ENCODE measurements at places on chromosomes 4 and X.

GRCh38 chr4:55663145-55663544 is 27.0 kb upstream of the NMU start:
- no peak for DNase-seq

- no peak for DNase-seq
Observed at GRCh38 chrX:66043584-66043983, 3.7 kb upstream of the VSIG4 start.

DNA sequence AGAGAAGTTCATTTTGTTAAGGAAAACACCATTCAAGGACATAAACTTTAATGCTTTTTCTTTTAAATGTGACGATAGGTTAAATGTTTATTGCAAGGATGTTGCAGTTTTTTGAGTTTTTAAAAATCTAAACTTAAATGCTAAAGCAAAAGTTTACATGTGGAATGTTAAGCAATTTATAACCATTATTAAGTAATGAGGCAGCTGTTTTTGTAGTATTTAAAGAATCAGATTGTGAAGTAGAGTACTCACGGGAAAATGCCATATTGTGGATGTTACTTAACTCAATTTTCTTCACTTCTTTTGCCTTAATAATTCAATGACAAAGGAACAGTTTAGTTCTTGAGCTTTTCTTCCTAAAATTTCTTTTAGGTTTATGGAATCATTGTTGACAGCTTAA is 43.5 kb downstream of the UBE2K start:
- DNase-seq: no peak

GRCh38 chrX:1442016-1442665 is 10.6 kb downstream of the ASMTL start:
- no peak for DNase-seq

DNA sequence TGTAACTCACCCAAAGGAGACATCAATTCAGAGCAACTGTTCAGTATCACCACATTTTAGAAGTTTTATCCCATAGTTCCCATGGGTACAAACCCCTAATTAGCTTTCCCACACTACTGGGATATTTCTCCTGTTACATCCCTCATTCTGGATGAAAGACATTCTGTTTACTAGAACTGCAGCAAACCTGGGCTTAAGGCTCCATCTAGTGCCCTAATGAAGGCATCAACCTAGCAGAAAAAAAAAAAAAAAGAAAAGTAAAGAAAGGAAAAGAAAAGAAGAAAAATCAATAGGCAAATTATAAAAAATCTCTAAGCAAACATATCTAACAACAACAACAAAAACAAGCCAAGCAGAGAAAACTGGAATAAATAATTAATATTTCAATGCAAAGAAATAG is 133.7 kb upstream of the CPXCR1 start:
- DNase-seq: peak; percentile 3

- DNase-seq: no peak
Observed at GRCh38 chrX:128676651-128677050, 624.4 kb upstream of the ACTRT1 start.

- no peak for DNase-seq
Observed at GRCh38 chr4:139977838-139978609, 176.0 kb downstream of the MAML3 start.

GRCh38 chrX:83509254-83509801 is 1.2 kb downstream of the POU3F4 start:
- no peak for DNase-seq

GRCh38 chr4:53039741-53040458 is 177.8 kb downstream of the RASL11B start:
- DNase-seq: peak; percentile 53

DNA sequence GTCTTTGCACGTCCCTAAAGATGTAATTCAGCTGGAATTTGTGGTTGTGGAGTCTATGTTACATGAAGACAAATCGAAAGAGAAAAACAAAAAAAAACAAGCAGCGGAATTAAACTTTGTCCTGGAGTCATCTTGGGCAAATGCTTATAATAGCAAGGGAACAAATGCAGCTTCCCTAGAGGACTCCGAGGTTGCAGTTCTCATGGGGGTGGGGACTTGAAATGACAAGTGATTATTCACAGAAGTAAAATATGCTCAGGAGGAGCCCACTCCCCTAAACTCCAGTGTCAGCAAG is 362.4 kb downstream of the ARHGAP24 start:
- no peak for DNase-seq

DNA sequence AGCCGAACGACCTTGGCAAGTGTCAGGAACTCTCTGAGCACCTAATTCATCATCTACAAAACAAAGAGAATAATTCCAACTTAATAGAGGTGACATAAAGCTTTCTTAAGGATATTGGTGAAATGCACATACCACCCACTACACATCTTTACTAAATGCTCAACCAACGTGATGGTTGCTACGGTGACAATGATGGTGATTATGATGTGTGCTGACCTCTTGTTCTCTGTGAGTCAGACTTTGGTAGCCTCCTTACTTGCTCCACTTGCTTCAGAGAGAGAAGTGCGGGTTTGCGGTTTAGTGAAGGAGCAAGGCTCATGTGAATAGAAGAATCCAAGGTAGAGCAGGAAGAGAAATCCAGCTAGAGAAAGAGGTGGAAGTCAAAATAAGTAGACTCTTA is 52.8 kb upstream of the CLNK start:
- no peak for DNase-seq

DNA sequence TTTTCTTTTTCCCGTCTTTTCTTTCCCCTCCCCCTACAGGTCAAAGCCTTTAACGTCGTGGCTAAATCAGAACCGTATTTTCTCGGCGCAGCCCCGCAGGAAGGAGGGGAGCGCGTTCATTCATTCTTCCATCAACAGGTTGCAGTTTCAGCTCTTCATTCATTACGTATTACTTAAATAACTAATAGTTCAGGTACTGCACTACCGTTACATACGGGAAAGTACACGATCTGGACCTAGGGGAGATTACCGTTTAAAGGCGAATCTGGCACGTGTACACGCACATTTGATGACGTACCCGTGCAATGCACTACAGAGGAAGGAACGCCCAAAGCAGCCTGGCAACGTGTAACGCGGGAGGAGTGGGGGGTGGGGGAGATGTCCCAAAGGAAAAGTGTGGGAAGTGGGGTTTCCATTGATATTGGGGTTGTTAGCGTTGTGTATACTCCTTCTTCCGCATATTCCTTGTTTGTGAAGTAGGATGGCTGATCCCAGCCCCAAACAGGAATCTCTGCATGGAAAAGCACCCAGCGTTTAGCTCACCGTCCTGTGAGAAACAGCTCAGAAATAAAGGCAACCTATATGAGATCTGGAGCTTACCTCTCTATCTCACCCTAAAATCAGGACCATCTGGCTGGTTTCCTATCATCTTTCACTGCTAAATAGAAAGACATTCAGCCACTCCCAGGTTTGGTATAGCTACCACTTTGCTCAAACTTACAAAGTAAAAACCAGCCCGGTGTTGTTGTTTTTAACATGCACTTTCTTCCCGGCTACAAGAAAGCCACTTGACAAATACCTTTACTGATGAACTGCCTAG is 585 bp upstream of the SEC24D start:
- peak; percentile 73 for DNase-seq

DNA sequence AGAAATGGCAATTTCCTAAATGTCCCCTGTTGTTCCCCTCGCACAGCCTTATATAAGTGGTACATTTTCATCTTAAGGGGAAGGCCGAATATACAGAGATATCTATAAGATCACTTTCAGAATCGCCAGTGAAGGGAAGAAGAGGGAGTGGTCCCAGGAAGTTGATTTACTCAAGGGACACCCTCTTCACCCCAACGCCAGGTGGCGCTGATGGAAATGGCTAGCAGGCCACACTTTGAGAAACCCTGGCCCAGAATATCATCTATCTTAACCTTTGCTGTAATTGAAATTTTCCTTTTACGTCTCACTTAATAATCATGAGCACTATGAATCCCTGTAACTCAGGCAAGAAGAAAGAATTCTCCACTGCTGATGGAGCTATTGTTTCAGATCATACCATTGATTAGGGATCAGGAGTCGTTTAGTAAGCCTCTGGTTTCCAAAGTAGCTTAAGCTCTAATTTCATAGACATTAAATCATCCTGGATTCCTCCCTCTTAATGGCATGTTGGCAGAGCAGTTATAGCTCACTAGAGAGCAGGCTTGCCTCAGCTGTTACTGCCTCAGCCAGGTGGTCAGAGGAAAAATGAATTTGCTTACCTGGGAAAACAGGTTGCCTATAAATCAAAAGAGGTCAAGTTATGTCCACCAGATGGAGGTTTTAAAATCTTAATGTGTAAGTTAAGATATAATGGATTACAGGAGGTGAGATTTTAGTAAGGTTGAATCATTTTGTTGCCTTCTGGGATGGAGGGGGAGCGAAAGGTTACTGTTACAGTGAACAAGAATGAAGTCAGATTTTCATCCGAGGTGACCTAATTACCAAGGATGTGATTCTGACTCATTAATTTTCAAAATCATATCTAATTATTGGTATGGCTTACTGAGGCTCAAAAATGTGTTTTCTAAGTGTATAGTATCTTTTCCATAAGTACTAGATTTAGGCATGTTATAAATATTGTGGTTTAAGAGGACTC is 941.2 kb upstream of the TENM3 start:
- DNase-seq: peak; percentile 70

- peak; percentile 16 for DNase-seq
Observed at GRCh38 chrX:45031830-45032378, 158.9 kb downstream of the KDM6A start.

- no peak for DNase-seq
Observed at GRCh38 chr4:111449657-111450056, 695.6 kb upstream of the FAM241A start.

Data from hematopoietic multipotent progenitor cell treated with erythropoietin and hydrocortisone succinate and interleukin-3 and kit ligand, for 6 days (in vitro differentiated cells).